Substantia nigra (tissue), 51 donors: ENCODE measurements at places on chromosomes 5 and 9.

- no peak for DNase-seq
These were observed 251.8 kb upstream of the RASA1 start for GRCh38 chr5:87015901-87016300.

- DNase-seq: no peak
These were observed 71.6 kb downstream of the GCNT1 start for GRCh38 chr9:76530458-76531110.

- DNase-seq: no peak
These were observed 512.9 kb upstream of the PTGER4 start for GRCh38 chr5:40166802-40167201.

GRCh38 chr5:36273809-36274526 is 27.7 kb downstream of the RANBP3L start:
- DNase-seq: no peak

DNA sequence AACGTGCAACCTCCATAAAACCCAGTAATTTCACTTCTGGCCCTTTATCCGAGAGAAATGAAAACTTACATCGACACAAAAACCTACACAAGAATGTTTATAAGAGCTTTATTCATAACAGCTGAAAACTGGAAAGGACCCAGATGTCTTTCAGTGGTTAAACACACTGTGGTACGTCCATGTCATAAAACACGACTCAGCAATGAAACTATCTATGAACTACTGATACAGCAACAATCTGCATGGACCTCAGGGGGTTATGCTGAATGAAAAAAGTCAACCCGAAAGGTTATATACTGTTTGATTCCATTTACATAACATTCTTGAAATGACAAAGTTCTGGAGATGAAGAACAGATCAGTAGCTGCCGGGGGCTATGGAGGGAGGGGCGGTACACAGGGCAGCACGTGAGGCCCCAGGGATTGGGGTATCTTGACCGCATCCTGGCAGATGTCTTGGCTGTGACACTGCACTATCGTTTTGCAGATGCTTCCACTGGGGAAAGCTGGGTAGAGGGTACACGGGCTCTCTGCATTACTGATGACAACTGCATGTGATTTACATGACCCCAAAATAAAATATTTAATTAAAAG is 4.1 kb downstream of the CCDC127 start:
- no peak for DNase-seq

DNA sequence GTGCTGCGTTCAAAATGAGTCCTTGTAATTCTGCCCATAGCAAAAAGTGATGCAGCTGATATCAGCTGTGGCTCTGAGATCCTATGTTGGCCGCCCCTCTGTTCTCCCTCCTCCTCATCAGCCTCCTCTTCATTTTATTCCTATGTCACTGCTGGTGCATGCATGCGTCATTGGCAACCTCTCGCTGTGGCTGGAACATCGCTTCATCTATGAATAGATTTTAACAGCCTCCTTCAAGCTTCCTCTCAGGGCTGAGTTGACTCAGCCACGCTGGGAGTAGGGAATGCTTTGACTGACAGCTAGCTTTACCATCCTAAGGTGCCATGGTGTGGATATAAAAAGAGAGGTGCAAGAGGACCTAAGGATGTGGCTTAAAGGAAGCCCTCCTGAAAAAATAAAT is 303.5 kb downstream of the PLK2 start:
- DNase-seq: no peak

DNA sequence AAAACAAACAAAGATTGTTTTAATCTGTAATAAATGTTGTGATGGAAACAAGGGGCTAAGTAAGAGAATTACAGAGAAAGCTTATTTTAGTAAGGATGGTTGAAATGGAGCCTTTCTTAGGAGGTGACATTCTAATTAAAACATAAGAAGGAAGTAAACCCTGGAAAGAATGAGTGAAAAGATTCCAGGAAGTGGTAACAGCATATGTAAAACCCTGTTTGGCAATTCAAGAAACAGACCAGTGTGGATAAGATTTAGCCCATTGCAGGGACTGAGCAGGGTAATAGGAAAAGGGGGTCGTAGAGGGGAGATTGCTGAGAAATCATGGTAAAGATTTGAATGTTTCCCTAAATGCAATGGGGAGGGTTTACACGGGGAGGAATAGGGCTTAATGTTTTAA is 21.6 kb upstream of the PIP5K1B start:
- DNase-seq: no peak

- no peak for DNase-seq
These were observed 10.3 kb upstream of the RIOK2 start for GRCh38 chr5:97193355-97193688.

GRCh38 chr9:115261656-115262081 is 143.7 kb upstream of the TNC start:
- no peak for DNase-seq
